ENCODE measurements at places on chromosomes 1 and 21.

DNA sequence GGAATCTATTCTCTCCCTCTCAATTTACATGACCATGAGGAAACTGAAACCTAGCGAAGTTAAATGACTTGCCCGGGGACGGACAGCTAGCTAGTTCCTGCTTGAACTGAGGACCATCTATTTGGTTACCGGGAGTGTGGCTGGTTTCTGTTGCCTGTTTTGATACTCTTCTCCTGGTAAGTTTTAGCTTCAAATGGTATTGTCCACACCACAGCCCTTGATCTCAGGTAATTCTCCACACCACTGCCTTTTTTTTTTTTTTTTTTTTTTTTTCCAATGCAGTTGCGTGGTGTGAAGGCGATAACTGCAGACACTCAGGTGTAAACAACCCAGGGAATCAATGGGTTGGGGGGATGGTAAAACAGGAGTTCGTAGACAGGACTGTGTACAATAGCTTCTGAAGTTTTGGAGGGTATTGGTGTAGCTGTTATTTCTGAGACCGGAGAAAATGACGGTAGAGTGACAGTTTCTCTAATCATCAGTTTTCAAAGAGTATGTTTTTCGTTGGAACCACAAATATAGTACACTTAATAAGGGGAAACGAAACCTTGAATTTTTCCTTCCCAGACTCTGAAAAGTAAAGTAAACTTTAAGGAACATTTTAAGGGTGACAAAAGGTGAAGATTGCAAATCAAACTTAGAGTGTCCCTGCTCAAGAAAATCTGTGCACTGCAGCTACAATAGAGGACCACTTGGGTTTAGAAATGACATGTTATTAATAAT lies 125.3 kb upstream of the CACYBP start:
- no peak for DNase-seq

DNA sequence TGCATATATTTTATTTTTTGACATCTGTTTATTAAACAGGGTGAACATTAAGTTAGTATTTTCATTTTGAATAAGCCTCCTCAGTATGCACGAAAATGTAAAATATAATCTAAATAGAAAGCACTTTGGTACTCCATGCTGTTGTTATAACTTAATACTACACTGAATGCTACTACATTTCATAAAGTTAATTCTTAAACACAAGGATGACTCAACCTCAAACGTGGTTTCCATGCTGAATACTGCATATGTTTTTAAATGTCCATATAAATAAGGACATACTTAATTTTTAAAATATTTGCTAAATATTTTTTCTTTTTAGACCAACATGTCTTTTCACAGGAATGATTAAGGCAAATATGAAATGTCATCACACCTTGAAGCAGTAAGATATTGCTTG lies 83.9 kb downstream of the USP24 start:
- DNase-seq: no peak

DNA sequence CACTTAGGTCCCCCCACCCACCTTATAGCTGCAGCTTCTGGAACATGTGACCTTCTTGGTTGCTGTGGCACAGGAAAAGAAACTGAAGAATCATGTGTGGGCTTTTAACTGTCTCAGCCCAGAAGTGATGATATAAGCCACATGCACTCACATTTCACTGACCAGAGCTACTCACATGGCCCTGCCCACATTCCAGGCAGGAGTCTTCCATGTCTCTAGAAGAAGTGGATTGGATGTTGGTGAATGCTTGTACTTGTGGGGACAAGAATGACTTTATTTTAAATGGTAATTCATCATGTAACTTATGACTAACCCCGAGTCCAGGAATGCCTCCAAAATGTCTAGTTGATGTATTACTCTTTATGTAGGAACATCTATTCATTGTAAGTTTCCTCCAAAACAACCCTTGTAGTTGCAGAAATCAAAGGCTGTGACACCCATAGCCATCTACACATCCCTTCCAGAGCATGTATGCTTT lies 15.8 kb upstream of the CAMK1G start:
- DNase-seq: no peak

DNA sequence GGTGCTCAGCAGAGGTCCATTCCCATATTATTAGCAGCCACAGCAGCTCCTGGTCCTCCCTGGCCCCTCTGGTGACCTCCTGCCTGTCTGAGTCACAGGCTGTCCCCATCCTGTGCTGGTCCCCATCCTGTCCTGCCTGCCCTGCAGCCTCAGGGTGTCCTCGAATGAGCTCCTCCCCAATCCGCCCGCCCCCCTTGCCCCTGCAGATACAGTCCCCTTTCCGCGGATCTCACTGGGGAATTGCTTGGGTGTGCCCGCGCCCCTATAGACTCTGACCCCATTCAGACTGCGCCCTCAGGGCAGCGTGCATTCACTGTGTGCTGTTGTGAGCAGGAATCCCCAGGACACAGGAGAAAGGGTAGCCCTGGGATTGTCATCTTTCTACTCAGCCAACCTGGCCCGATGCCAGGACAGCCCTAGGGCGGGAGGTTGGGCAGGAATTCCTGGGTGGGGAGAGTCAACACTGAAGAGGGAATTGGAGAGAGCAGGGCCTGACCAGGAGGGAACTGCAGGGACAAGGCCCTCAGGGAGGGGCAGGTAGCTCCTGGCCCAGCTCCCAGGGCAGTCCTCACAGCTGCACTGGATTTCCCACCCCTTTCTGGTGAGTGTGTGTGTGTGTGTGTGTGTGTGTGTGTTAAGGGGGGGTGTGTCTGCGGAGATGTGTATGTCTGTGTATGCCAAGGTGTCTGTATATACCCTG lies 1.1 kb upstream of the GUCA2A start:
- no peak for DNase-seq

DNA sequence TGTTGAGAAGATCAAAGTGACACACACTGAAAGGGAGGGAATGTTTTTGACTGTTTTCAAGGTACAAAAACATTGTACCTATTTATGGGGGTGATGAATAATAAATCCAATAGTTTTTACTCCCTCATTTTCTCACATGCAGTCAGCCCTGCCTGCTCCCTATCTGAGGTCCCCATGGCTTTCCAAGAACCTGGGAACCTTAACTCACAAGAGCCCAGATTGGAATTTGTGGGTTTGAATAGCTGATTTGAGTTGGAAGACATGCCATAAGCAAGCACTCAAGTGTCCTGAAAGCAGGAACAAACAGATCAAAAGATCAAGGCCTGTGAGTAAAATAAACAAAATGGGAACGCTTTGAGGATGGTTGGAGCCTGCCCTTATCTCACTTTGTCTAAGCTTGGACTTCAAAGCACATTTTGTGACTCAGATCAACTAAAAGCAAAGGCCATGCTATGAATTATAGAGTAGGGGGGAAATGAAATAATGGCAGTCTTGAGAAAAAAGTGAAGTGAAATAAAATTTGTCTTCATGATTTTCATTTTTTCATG lies 136.6 kb downstream of the LYPLAL1 start:
- no peak for DNase-seq
